Heart left ventricle (tissue), 16 donors: ENCODE measurements at places on chromosomes 4 and X.
A peak's percentile ranks its signal among the peaks of the same experiment; 100 is the strongest.

- no peak overlapping the region for H3K4me3 ChIP-seq
- no peaks in the 10 kb centered on the region for H3K4me1 ChIP-seq
- H3K36me3 ChIP-seq, result no peaks in the 10 kb centered on the region
Observed at GRCh38 chrX:17412692-17413091, 37.7 kb downstream of the NHS start.

GRCh38 chrX:150599226-150599625 lies 30.8 kb downstream of the MTM1 start:
- H3K36me3 ChIP-seq, result peaks cover 36% of the 10 kb centered on the region
- H3K27ac ChIP-seq, result no peak overlapping the region
- H3K4me3 ChIP-seq, result no peak overlapping the region
- no peak for DNase-seq
- no peaks in the 10 kb centered on the region for H3K27me3 ChIP-seq

DNA sequence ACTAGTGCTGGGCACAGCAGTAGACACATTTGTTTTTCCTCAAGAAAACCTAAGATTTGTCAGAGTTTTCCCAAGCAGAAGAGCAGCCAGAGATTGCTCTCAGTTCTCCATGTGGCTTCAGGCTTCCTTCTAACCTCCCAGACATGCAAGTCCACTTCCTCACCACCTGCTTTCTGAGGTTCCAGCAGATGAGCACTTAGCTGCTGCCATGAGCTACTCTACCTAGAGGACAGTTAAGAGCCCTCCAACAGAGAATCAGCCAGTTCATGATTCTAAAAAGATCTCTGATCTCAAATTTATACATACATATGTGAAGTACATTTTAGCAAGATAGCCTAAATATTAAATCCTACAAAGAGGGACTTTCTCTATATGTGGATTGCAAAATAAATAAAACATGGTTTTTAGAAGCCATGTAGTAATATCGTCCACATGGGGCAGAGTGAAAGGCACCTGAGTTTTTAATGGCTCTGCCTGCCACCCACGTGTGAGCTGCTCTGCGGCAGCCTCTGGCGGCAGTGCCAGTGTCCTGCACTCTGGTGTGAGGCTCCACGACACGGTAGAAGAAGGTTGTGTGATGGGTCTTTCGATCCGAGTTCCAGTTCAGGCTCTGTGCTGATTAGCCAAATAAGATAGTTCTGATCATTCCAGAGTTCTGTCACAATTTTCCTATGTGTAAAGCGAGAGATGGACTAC lies 10.3 kb downstream of the CYP4V2 start:
- H3K4me3 ChIP-seq, result no peak overlapping the region
- no peaks in the 10 kb centered on the region for H3K27me3 ChIP-seq
- H3K27ac ChIP-seq, result peak overlapping the region; percentile 72
- H3K36me3 ChIP-seq, result peaks cover 16% of the 10 kb centered on the region
- DNase-seq, result peak; percentile 40

DNA sequence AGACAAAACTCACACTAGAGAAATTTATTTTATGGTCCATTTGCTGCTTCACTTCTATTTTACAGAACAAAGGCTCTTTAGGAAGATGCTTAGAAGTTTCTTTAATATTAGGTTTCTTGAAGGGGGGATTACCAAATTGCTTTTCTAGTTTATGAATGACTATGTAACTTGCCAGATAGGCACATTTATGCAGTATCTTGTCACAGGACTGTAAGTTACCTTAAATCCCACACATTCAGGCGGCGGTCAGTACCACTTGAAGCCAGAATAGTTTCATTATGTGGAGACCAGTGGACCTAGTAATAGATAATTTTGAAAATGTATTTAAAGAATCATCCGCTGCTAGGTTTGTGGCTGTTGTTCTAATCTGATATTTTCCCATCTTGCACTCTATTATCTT lies 18.3 kb downstream of the RBBP7 start:
- DNase-seq, result no peak
- H3K27ac ChIP-seq, result no peak overlapping the region
- H3K36me3 ChIP-seq, result peaks cover under 1% of the 10 kb centered on the region
- no peak overlapping the region for H3K4me3 ChIP-seq

GRCh38 chrX:69015156-69015555 lies 150.1 kb downstream of the PJA1 start:
- H3K36me3 ChIP-seq, result no peaks in the 10 kb centered on the region

GRCh38 chr4:158858410-158859199 lies 89.8 kb downstream of the FNIP2 start:
- peaks cover 88% of the 10 kb centered on the region for H3K36me3 ChIP-seq
- H3K27ac ChIP-seq, result no peak overlapping the region
- DNase-seq, result no peak
- no peaks in the 10 kb centered on the region for H3K27me3 ChIP-seq
- no peak overlapping the region for H3K4me3 ChIP-seq
- no peaks in the 10 kb centered on the region for H3K4me1 ChIP-seq

GRCh38 chr4:7361280-7361895 lies 73.3 kb downstream of the PSAPL1 start:
- no peaks in the 10 kb centered on the region for H3K27me3 ChIP-seq
- peak; percentile 54 for DNase-seq
- H3K27ac ChIP-seq, result no peak overlapping the region
- H3K36me3 ChIP-seq, result no peaks in the 10 kb centered on the region

DNA sequence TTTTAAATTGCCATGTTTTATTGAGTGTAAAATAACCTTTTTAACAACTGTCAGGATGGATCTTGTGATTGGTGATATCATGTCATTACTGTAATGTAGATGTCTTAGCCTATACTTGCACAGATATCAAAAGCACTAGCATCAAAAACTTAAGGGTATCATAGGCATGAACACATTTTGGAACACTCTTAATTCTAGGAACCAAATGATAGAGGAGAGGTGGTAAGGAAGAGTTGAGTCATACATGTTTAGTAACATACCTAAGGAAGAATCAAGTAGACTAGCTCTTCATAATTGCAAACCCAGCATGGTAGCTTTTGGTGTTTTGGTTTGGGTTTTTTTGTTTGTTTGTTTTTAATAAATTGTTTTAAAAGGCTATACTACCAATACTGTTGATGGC lies 43.4 kb downstream of the SMARCAD1 start:
- no peaks in the 10 kb centered on the region for H3K27me3 ChIP-seq
- DNase-seq, result no peak
- H3K36me3 ChIP-seq, result peaks cover 61% of the 10 kb centered on the region
- H3K27ac ChIP-seq, result no peak overlapping the region

DNA sequence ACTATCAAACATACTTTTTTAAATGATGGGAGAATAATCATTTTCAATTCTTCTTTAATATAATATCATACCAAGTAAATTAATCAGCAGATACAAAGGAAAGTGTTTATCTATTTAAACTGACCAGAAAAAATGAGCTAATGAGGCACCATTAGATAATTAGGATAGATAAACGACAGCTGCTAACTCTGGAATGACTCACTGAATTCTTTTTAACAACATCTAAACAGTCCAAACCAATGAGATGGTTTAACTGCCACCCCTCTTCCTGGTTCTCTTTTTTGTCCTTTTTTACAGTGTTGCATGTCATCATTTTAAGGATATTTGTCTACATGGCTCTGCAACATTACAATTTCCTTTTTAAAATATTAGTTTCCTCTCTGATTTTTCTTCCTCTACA lies 41.6 kb downstream of the UNC5C start:
- no peak for DNase-seq
- H3K4me1 ChIP-seq, result no peaks in the 10 kb centered on the region
- no peak overlapping the region for H3K4me3 ChIP-seq
- no peaks in the 10 kb centered on the region for H3K36me3 ChIP-seq

DNA sequence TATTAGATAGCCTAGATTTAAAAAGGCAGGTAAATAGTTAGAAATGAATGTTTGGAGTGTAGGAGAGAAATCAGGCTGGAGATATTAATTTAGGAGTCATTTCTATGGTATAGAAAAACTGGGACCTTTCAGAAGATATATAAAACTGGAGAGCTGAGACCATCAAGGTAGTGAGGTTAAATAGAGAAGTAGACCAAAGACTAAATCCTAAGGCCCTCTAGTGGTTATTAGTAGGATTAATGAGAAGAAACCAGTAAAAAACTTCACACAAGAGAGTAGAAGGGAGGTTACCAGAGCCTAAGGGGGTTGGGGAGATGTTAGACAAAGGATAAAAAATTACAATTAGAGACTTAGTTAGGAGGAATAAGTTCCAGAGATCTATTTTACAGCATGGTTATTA lies 351.0 kb upstream of the SPANXN1 start:
- H3K4me1 ChIP-seq, result no peaks in the 10 kb centered on the region
- no peak overlapping the region for H3K4me3 ChIP-seq
- H3K36me3 ChIP-seq, result no peaks in the 10 kb centered on the region
- no peaks in the 10 kb centered on the region for H3K27me3 ChIP-seq
- DNase-seq, result no peak

DNA sequence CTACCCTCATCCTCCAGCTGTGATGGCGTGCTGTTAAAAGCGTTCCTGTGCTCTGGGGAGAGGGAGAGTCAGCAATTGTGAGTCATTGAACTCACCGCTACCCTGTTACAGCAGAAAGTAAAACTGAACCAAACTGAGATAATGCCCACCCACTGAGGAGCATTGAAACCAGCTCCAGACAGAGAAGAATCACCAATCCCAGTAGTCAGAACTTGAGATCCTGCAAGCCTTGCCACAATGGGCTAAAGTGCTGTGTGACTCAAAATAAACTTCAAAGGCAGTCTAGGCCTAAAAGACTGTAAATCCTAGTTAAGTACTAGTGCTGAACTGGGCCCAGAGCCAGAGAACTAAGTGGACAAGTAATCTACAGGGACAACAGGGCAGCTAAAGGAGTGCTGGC lies 1394.2 kb upstream of the DIAPH2 start:
- no peak overlapping the region for H3K27ac ChIP-seq
- no peaks in the 10 kb centered on the region for H3K36me3 ChIP-seq
- H3K27me3 ChIP-seq, result no peaks in the 10 kb centered on the region
- no peak for DNase-seq

DNA sequence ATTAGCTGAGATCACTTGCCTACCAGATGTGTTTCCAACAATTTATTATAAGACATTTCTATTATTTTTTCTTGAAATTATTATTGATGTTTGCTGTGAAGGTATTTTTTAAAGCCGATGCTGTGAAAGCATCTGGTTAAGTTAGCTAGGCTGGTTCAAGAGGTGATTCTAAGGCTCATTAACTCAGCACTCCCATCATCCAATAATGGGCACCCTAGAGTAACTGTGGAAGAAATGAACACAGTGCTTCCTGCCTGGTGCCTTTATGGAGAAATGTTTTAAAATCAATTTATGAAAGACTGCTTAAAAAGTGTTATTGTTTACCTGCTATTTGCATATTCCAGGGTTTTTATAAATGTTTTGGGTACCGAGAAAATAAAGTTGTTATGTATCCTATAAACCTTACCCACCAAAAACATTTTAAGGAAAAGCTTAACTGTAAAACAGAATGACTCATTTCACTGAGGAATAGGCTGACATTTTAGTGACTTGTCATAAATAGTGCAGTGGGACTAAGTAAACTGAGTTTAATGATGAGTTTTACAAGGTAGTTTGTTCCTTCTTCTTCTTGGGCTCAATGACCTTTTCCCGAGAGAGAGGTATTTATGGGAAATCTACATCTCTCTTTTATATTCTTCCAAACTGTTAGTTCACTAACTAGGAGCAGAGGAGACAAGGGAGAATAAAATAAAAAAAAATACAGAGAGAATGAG lies 310.0 kb upstream of the AADAT start:
- H3K36me3 ChIP-seq, result no peaks in the 10 kb centered on the region
- H3K4me3 ChIP-seq, result no peak overlapping the region
- no peaks in the 10 kb centered on the region for H3K27me3 ChIP-seq

- H3K36me3 ChIP-seq, result peaks cover 19% of the 10 kb centered on the region
- no peaks in the 10 kb centered on the region for H3K27me3 ChIP-seq
- DNase-seq, result no peak
- H3K27ac ChIP-seq, result no peak overlapping the region
Observed at GRCh38 chr4:77010841-77011354, 61.3 kb downstream of the SEPTIN11 start.

DNA sequence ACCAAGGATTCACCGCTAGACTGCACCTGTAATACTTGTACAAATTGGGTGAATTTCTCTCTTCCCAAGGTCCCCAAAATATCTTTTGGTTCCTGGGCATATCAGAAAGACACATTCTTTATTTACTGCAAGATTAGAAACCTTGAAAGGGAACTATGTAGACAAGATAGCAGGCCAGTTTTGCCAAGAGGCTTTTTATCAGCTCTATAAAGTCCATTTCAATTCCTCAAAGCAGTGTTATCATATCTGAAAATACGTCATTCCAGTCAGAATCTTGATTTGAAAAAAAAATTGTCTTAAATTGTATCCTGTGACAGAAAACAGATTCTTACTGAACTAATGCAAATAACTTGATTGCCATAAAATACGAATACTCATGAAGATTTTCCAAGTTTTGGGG lies 37.0 kb upstream of the NSG1 start:
- no peaks in the 10 kb centered on the region for H3K36me3 ChIP-seq
- no peak for DNase-seq
- H3K4me3 ChIP-seq, result no peak overlapping the region

GRCh38 chr4:53189011-53189410 lies 176.8 kb downstream of the SCFD2 start:
- no peaks in the 10 kb centered on the region for H3K36me3 ChIP-seq
- DNase-seq, result no peak

DNA sequence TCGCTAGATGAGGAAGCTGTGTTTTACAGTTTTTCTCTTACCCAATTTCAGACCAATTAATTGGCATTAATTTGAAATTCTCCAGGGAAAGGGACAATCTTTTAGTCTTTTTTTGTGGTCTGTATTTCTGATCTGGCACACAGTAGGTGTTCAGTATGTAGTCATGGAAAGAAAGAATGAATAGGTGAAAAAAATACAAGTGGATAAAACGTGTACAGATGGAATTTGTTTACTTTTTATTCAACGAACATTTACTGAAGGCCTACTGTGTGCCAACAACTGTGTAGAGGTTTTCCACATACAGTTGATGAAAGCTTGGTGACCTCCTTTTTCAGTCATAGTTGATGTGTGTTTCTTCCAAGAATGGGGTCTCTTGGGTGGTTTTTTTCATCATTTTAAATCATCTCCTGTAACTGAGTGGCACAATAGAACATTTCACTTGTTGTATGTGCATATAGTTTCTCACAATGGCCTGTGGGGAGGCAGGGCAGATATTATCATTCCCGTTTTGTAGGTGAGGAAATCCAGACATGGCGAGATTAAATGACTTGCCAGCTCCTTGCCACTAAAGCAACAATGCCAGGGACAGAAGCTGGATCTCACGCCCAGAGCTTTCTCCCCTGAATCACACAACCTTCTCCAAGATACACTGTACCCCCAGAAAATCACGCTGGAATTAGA lies 102.4 kb downstream of the CEP135 start:
- no peak for DNase-seq
- H3K4me1 ChIP-seq, result no peaks in the 10 kb centered on the region
- no peak overlapping the region for H3K4me3 ChIP-seq
- no peaks in the 10 kb centered on the region for H3K36me3 ChIP-seq
